Activated CD8-positive, alpha-beta memory T cell treated with anti-CD3 and anti-CD28 coated beads, Interleukin-2, amount 50 U/mL, for 4 hours (primary cell): ENCODE measurements at places on chromosomes 6 and 20.
A peak's percentile ranks its signal among the peaks of the same experiment; 100 is the strongest.

DNA sequence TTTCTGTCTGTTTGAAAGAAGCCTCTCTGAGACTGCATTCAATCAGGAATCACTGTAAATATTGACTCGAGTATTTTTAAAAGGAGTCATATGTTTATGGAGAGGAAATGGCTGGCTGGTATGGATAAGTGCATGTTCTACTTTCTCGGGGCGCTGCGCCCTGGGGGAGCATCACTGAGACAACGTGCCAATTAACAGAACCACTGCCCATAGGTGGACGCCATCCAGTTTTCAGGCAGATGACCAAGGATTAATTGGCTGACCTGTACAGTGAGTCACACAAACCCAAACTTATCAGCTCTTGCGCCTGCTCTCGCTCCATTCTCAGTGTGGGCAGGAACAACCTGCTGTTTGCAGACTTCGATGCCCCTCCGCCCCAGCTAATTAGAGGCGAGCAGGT lies 571.2 kb downstream of the QKI start:
- no peak for DNase-seq

DNA sequence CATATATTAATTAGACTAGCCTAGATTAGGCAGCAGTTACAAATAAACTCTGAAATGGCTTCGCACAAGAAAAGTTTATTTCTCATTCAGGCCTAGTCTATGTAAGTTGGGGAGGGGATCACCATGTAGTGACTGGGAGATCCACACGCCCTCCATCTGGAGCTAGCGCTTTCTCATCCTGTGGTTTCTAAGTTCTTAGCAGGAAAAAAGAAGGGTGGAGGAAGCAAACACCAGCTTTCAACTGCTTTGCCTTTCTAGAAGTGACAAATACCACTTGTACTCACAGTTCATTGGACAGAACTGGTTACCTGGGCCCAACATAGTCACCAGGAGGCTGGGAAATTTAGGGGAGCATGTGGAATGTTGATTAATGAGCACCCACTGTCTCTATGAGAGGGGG lies 46.6 kb downstream of the NDUFAF5 start:
- DNase-seq = no peak

GRCh38 chr6:138885156-138885819 lies 89.4 kb downstream of the ECT2L start:
- DNase-seq = no peak

- no peak for DNase-seq
Measured at GRCh38 chr6:51021171-51021570, 202.5 kb downstream of the TFAP2B start.

GRCh38 chr6:142843361-142843760 lies 101.6 kb downstream of the HIVEP2 start:
- no peak for DNase-seq

DNA sequence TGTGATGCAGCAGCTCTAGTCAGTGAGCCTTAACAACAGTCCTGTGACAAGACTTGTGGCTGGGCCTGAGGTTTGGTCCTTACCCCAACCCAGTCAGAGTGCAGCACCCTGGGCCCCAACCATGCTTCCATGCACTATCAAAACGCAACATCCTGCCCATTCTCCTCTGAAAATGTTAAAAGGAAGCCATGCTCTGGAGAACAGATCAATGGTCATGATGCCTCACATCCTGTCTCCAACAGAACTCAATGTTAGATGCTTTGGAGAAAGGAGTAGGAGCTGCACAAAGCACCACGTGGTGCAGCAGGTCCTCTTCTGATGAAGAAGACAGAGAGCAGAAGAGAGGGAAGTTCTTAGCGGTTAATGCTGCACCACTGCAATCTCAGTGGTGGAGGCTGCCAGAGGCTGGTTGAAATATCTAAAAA lies 41.9 kb downstream of the TRAM2 start:
- no peak for DNase-seq

DNA sequence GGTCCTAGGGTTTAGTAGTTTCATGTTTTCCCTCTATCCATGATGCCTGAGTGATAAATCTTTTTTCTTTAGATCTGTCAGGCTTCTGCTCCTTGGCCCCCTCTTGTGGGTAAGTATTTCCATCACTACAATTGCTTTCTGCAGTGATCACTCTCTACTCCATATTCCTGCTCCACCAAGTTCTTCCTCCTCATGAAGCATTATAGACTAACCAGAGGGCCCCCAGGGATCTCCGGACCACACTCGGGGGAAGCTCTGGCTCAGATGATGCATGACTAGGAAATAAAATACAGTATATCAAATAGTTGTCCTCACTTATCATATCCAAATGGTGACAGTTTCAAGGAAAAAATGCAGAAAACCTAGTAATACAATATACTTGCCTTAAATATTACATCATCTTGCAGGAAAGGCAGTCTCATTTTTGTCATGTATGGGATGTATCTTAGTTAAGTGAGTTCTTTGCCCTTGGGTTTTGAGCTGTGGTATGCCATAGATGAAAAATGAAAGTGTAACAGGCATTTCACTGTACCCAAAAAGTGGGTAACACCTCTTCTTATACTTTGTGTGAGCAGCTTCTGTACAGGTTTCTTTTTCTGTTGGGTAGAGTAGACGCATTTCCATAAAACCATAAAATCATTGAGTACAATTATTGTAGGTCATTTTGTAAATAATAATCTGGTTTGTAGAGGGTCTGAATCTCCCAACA lies 200.9 kb upstream of the EYA4 start:
- no peak for DNase-seq

GRCh38 chr20:50431066-50431450 lies 79.1 kb upstream of the PTPN1 start:
- no peak for DNase-seq

DNA sequence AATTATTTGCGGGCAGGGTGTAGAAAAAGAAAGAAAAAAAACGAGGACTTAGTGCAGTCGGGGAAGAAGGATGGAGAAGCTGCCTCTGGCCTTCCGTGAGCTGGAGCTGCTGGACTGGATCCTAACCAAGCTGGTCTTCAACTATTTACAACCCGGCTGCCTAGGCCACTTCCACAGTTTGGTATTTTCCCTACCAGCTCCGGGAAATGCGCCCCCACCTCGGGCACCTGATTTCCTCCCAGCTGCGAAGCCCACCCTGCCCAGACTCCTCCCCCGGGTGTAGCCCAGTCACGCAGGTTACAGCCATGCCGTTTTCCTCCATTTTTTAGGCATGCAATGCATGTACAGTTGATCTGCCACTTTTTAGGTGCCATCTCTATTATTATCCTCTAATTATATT lies 21.2 kb downstream of the THEMIS start:
- peak; percentile 26 for DNase-seq

DNA sequence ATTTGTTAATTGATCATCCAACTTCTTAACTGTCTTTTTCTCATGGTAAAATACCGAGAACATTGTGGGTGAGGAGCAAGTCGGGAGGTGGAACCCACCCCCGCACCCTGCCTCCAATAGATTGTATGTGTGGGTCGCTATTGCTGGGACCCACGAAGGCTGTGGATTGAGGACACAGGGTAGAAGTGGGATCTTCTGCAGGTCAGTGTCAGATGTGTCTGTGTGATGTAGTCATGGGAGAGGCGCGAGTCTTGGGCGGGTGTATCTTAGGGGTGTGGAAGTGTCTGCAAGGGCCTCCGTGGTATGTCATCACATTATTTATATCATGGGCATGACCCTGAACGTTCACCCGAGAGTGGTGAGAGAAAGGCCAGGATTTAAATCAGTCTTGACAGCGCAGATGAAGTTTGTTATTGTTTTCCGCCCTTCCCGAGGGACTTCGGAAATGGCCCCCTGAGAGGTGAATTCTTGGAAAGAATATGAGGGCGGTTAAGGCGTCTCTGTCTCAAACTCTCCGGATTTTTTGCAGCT lies 472 bp upstream of the PAQR8 start:
- peak; percentile 23 for DNase-seq

- DNase-seq = no peak
Measured at GRCh38 chr6:99575544-99576227, 7.2 kb upstream of the CCNC start.

DNA sequence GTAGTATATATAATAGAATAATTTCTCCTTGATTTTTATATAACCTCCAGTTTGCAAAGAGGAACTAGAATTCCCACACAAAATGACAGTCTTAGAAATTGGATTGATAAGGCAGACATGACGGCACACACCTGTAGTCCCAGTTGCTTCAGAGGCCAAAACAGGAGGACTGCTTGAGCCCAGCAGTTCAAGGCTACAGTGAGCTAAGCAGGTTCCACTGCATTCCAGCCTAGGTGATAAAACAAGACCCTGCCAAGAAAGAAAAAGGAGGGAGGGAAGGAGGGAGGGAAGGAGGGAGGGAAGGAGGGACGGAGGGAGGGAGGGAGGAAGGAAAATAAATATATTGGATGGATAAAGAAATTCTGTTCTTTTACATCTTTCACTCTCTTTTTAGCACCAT lies 77.6 kb upstream of the SASH1 start:
- DNase-seq = no peak

DNA sequence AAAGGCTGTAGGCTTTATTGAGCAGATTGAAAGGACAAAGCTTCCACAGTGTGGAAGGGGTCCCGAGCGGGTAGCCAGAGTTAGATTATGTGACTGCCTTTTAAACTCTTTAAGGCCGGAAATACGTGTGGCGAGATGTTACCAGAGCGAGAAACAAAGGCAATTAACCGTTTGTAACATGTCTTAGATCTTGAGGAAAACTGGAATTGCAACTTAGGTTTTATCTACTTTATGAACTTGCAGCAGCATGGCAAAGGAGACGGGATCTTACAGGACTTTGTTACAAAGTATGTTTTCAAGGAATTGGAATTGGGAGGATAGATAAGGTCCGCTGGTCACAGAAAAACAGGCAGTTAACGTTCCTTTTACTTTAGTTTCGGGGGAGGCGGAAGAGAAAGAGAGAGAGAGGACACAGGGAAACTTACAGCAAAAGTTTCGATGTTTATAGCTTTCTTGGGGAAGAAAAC lies 594.7 kb upstream of the ADGRB3 start:
- DNase-seq = no peak

DNA sequence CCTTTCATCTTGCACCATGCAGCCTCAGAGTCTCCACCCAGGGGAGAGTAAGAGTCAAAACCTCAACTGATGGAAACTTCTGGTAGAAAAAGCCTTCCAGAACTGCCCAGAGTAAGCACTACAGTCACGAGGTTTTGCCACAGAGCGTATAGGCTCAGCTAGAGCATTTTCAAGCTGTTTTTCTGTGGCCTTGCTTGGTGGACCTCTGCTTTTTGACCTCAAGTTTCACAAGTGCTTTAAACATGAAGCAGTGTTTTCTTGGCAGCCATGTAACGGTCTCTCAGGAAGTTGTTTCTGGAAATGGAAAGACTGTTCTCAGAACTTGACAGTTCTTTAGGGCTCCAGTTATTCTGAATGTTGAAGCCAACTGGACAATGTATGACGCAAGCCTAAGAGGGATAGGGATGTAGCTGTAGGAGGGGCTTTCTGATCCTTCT lies 146.5 kb downstream of the ZDHHC14 start:
- DNase-seq = no peak
